ENCODE measurements at places on chromosomes 1 and 21.

DNA sequence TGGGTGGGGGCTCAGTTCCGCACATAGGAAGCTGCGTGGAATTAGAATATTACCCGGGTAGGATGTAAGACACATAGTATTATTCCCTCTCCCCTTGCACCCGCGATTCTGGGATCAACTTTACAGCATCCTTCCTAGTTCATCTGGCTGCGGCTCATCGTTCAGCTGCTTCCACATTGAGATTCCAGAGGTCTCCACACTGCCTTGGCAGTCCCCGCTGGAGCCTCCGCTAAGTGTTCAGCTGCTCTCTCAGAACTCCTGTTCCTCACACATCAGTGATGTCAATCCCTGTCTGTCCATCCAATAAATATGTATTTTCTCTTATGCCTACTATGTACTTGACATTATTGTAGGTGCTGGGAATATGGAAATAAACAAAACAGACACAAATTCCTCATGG lies 135.6 kb upstream of the SYT6 start:
- no peak for DNase-seq

- DNase-seq = peak; percentile 39
Observed at GRCh38 chr21:33975548-33976081, 60.0 kb upstream of the ATP5PO start.

DNA sequence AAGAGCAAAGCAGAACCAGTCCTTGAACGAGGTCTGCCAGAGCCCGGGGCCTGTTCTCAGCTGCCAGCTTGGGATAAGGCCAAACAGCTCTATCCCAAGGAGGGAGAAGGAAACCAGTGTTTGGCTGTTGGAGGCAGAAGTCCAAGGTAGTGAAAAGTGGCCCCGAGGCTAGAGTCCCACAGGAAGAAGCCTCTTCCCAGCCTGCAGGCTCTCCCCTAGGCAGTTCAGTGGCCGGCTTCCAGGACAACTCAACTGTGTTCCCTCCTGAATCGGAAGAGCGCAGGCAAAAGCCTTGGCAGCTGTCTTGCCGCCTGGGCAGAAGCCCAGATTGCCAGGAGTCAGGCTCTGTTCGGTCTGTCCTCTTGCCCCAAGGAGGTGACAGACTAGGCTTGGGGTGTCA lies 19.3 kb downstream of the QSOX1 start:
- DNase-seq = no peak

DNA sequence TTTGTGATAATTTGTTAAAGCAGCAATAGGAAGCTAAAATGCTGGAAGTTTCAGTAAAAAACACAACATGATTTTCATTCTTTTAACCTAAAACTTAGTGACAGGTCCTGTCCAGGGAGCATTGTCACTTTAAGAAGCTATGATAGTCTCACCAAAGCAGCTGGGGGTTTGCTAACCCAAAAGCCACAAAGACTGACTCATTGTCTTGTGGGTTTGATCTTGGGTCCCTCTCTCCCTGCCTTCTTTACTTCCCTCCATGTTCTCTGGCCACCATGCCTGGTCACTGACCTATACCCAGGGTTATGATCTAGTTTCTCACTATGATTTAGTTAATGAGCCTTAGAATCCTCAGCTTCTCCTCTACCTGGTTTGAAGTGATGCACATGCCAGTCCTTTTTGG lies 213.5 kb upstream of the PTGFR start:
- no peak for DNase-seq

All from effector CD4-positive, alpha-beta T cell (primary cell).